ENCODE measurements at places on chromosomes 7 and 10. TPM values are rescaled to one million over a fixed set of nuclear protein-coding genes. Genes with fewer than 3 reads are reported as not detected.

DNA sequence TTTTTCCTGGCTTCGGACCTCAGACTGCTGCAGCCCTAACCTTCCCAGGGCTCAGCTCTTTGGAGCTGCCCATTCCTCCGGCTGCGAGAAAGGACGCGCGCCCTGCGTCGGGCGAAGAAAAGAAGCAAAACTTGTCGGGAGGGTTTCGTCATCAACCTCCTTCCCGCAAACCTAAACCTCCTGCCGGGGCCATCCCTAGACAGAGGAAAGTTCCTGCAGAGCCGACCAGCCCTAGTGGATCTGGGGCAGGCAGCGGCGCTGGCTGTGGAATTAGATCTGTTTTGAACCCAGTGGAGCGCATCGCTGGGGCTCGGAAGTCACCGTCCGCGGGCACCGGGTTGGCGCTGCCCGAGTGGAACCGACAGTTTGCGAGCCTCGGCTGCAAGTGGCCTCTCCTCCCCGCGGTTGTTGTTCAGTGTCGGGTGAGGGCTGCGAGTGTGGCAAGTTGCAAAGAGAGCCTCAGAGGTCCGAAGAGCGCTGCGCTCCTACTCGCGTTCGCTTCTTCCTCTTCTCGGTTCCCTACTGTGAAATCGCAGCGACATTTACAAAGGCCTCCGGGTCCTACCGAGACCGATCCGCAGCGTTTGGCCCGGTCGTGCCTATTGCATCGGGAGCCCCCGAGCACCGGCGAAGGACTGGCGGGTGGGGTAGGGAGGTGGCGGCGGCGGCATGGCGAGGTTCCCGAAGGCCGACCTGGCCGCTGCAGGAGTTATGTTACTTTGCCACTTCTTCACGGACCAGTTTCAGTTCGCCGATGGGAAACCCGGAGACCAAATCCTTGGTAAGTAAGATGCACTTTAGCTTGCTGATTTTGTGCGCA, at the start of gene PLXDC2:
PLXDC2 (plus strand) TSS at position 22 of the 820 bp plus-strand sequence.
- no peak for DNase-seq

DNA sequence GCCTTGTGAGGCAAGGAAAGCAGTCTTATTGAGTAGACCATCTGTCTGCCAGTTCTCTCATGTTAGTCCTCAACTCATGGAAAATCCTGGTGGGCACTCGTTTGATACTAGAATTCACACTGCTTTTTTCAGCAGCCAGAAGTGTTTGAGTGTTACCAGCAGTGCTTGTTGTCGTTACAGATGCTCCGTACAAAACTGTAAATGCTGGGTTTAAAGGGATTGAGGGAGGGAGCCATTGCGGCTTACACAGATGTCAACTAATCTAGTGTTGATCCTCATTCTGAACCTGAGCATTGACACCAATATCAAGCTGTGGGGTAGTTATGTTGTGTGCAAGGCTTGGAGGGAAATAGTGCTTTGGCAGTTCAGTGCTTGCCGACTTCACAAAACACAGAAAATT, 348.6 kb downstream of the AUTS2 start:
- DNase-seq, result no peak

GRCh38 chr7:98641646-98642500, 24.8 kb downstream of the NPTX2 start:
- DNase-seq, result no peak

- no peak for DNase-seq
Observed at GRCh38 chr7:27359181-27360125, 116.9 kb downstream of the EVX1 start.

DNA sequence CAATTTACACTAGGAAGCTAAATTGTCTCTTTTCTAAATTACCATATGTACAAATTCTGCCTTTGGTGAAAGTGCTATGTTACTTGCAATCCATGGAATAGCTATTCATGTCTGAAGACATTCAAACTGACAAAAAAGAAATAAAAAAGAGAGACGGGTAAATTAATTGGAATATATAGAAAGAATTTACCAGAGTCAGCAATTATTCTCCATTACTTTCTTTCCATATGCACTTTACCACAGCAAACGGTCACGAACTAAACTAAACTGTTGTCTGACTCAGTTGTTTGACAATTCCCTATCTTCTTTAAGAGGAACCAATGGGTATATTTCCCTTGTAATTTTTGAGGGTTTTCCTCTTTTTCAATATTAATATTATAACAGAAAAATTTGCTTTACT, 85.7 kb downstream of the HOXA1 start:
- DNase-seq, result no peak

GRCh38 chr10:59830601-59831259, 75.6 kb downstream of the CCDC6 start:
- DNase-seq, result no peak

DNA sequence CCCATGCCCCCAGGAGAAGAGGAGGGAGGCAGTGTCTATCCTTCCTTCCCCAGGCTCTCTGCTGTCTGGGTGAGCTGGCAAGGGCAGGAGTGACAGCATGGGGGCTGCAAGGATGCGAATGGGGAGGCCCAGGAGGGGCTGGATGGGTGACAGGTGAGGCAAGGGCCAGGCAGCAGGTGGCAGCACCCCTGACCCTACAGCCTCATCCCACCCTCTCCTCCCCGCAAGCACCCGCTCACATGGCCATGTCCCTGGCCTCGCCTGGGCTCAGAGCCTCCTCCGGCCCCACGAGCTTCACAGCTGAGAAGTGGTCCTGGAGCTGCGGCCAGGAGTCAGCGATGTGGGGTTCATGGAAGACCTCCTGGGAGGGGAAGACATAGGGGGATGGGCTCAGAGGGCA, 5.4 kb downstream of the PLOD3 start:
- DNase-seq, result no peak

DNA sequence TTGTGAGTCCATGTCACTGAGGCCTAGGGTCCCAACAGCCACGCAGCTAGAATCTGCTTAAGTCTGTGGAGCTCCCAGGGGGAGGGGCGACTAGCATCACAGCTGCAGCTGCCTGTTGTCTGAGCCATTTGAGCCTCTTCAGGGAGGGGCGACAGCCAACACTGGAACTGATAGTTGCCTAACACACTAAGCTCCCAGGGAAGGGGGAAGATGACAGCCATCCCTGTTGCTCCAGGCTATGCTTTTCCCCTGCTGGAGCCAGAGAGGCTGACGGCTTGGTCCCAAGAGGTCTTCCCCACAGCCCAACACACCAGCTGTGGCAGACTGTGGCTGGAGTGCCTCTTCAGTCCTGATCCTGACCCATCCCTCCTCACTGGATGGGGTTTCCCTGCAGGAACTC, 817.5 kb downstream of the NXPH1 start:
- DNase-seq, result peak; percentile 82

DNA sequence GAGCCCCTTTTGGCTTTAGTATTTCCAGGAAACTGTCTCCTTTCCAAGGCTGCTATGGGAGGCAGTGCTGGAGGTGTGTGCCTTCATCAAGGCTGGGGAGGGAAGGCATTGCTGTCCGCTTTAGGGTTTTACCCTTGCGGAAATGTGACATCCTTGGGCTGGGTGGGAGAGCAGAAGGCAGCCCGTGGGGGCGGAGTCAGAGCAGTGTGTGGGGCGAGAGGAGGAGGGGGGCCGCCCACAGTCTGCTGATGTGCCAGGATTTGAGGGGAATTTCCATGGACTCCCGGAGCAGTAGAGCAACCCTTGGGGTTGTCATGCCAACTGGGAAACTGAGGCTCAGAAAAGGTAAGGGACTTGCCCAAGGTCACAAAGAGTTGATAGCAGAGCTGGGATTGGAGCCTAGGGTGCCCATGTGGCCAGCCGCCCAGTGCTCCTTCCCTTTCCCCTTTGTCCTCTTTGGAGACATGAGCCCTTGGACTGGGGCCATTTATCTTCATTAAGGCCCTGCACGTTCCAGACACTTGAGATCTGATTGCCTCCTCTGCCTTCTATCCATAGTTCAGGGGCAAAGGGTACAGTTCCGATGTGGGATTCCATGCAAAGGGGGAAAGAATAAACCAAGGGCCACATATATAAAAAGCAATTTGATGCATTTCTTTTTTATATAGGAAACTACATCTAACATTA, 22.2 kb downstream of the TSPAN15 start:
- no peak for DNase-seq

DNA sequence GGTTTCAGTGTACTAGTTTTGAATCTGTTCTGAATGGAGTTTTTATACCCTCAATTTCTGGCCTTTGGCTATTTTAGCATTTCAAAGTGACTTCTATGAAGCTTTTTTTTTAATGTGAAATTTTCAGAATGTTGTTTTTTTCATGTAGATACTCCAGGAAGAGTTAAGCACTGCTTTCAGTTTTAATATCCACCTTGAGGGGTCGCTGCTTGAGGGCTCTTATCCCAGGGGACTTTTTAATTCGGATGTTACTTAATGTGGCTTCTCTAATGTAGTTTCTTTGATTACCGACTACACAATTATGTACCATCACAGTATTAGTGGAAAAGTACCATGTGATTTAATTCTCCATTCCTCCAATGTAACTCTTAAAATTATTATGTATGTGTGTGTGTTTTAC, 5.2 kb downstream of the IFIT5 start:
- DNase-seq, result no peak

DNA sequence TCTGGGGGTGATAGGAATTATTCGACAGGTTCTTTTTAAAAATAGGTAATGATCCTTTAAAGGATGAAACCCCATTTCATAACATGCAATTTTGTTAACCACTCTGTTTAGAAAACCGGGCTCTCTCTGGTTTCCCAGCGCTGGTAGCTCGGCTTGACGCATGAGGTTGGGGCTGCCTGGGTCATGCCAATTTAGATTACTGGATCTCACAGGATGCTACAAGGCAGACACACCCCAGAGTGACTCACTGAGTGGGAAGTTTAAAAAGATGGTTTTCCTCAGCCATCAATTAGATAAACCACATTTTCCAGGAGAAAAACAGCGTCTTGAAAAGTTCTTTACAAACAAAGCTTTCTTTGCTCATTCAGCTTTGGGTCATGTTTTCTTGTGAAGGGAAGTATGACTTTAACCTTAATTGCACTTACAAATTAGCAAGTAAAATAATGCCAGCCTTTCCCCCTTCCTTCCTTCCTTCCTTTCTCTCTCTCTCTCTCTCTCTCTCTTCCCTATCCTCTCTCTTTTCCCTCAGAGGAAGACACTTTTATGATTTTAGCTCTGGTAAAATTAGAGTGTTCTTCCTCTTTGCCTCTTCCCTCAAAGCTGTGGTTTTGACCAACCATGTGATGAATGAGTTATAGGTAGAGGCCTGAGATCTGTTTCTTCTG, 99.8 kb downstream of the EPDR1 start:
- no peak for DNase-seq

- no peak for DNase-seq
Observed at GRCh38 chr7:44306606-44307005, 18.8 kb downstream of the CAMK2B start.

- no peak for DNase-seq
Observed at GRCh38 chr7:105079348-105079747, 65.3 kb downstream of the KMT2E start.

DNA sequence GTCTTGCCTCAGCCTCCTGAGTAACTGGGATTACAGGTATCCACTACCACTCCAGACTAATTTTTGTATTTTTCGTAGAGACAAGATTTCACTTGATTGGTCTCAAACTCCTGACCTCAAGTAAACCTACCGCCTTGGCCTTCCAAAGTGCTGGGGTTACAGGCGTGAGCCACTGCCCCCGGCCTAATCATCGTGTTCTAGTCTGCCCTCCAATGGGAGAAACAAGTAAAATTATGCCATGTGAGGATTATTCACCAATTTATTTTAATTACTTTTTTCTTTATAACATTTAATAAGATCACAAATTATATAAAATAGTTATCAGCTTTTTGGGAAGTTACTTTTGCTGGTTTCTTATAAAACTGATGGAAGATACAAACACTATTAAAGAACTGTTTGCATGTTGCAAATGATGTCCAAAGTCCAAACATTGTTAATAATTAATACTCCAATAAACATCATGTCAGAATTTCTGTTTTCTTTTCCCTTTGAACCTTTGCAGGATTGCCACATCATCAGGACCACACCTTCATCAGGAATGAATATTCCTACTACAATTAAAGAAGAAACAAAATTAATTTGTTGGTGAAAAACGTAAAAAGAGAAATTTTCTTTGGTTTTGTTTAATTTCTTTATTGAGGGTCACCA, 786 bp upstream of the AKR1C4 start:
- no peak for DNase-seq

GRCh38 chr10:110918269-110918642, 724 bp downstream of the BBIP1 start:
- no peak for DNase-seq

Gene KCNMA1
- total RNA-seq, result 20.6 TPM

Gene ARL4A
- total RNA-seq, result 34.9 TPM

Gene RPEL1
- not detected for total RNA-seq

Gene SOSTDC1
- not detected for total RNA-seq

Gene FGFBP3
- total RNA-seq, result 1.1 TPM

Gene SPDYE2
- not detected for total RNA-seq

Gene THSD7A
- total RNA-seq, result 6.0 TPM

Gene CCL24
- not detected for total RNA-seq

Gene NCAPG2
- 4.7 TPM for total RNA-seq
